ENCODE measurements at places on chromosomes 4 and X.

- no peak for DNase-seq
Measured at GRCh38 chrX:107733686-107734085, 41.9 kb downstream of the TSC22D3 start.

DNA sequence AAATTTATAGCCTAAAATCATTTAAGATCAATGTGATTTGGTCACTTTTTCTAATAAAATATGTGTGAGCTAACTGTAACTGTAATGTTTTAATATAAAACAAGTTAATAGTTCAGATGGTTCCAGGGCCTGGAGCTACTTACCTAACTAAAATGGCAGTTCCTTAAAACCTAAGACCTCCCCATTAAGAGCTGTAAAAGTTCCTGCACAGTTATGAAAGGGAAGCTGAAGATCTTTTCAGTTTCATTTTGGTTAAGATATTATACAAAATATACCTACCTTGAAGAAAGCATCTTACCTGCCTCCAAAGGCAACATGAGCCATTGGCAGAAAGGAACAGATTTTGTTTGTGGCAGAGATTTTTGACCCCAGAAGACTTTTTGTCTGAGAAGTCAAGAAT is 30.1 kb downstream of the HPF1 start:
- no peak for DNase-seq

- DNase-seq = no peak
Measured at GRCh38 chrX:101977106-101977505, 45.3 kb upstream of the ZMAT1 start.

GRCh38 chr4:168604496-168605373 is 107.9 kb downstream of the PALLD start:
- DNase-seq = peak; percentile 34

- DNase-seq = no peak
Measured at GRCh38 chr4:38189445-38189844, 229.2 kb downstream of the PTTG2 start.

DNA sequence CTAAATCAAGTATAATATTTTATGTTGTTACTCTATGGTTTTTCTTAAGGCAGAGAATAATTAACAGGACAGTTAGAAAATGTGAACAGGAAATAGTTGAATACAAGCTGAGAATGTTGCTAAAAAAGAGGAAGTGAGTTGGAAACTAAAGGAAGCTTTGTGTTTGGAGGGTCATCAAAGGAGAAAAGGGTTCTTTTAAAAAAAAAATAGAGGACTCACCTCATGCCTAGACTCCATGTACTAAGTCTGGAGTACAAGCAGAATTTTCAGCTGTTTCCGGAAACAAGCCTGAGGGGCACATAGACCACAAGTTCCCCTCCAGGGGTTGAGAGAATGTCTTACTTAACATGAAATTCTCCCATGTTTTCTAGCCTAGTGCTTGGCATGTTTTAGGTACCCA is 20.1 kb upstream of the MAP7D3 start:
- no peak for DNase-seq

DNA sequence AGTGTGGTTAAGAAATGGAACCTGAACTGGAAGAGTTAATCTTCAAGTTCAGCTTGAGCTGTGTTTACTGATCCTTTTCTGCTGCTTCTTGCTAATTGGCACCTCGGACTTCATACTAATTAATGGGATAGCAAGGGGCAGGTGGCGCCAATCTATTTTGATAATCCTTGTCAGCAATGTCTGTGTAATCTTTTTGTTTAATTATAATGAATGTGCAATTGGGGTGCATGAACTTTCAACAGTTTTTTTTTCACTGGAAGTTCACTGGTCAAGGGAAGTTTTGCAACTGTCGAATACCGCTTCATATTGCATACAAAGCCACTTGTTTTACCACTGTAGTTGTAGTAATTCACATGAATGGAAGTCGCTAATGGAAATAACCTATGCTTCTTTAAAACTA is 261.0 kb downstream of the BMPR1B start:
- no peak for DNase-seq

GRCh38 chr4:82799006-82799881 is 648 bp upstream of the SCD5 start:
- no peak for DNase-seq

DNA sequence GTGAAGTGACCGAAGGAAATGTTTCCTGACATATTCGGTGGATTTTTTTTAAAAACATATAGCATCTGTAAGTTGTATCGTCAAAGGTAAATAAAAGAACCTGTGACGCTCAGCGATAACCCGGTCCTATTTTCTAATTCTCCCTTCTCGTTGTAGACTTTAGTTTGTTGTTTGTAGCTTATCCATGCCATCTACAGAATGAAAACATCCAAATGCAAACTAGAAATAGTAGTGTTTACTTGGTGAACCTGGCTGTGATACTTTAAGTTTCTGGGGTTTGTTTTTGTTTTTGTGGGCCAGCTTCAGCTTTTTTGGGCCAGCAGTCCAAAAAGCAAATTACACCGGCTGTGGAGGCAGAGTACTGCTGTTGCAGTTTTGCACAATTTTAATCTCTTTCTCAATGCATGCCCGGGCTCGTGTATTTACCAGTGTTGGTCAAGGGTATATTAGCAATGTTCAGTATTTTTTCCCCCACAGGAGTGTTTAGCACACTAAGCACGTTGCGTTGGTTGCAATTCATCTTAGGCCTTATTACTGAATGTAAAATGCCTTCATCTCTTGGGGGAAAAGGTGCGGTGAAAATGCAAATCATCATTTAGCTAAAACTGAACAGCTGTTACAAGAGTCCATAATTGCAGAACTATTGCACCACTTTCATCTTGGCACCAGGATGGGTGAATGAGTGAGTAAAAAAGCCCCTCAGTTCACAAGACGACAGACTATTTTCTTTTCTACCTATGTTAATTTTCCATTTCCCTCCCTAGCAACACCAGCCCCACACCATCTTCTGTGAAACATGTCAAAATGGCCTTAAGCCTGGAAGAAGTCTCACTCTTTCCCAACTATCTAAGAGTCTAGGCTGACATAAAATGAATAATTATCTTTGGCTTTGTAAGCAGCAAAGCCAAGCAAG is 1.7 kb upstream of the CNOT6L start:
- DNase-seq = no peak

DNA sequence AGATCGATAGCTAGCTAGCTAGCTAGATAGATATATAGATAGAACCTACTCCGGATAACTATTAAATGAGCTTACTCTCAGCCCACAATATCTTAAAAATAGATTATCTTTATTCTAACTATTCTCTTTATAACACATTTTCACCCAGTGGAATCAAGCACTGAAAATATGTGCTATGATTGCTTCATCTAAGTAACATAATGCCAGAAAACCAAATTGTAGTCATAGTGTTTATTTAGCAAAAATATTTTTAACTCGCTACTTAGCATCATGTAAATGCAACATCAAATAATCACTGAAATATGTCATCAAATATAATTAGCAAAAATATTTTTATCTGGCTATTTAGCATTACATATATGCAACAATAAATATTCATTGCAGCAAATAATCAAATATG is 1.5 kb downstream of the TMEM156 start:
- DNase-seq = no peak

DNA sequence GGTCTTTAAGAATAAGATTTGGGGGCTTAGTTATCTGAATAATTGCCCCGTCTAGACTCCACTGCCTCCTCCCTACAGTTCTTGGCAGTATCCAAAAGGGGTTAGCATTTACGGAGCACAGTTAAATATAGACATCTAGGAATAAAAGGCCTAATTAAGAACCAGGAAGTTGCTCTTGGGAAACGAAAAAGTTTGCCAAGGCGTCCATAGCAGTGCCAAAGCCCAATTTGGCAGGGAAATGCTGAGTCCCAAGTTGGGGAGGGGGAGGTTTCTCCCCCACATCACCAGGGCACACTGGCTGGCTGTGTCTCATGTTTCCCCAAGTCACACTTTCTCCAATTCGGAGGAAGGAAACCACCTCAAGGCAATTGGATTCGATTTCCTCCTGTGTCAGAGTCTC is 338.7 kb downstream of the FBXW7 start:
- no peak for DNase-seq

- DNase-seq = no peak
Measured at GRCh38 chrX:150450519-150451177, 87.5 kb downstream of the MAMLD1 start.

DNA sequence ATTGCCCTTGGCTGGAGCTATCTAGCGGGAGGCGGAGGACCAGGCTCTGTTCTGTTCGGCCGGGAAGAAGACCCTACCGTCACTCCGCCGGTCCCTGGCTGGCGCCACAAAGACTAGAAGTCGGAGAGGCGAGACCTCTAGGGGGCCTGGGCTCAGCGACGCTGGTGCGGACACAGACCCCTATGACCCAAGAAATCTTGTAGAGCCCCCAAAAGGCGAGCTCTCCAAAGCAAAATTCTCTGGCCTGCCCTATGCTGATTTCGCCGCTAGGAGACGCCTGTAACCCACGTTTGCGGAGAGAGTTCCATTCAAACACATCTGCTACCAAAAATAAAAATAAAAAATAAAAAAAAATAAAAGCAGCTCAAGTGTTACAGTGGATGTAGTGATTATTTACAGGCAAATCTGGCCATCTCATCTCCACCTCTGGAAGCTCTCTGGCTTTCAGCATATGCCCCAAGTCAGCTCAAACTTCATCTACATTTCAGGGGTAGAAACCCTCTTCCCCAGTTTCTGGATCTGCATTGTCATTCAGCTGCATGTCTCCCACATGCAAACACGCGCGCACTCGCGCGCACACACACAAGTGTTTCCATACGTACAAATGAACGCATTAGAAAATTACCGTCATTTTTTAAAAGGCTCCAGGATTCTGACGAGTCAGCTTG is 2.4 kb upstream of the PCDH10 start:
- no peak for DNase-seq

DNA sequence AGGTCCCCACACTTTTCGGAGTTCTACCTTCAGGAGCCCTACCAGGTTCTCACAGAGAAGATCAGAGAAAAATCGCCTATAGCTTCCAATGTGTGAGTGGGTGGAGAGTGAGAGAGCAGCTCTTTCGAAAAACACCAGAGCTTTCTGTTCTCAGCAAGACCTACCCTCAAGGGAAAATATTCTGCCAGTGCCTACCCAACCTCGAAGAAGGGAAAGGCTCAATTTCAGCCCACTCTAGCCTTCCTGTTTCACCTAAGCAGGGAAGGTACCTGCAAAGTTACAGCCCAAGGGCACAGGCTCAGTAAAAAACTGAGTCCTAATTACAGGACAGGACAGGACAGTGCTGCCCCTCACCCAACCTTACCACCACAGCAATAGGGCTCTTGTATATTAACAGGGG is 104.0 kb upstream of the WDR17 start:
- DNase-seq = no peak

DNA sequence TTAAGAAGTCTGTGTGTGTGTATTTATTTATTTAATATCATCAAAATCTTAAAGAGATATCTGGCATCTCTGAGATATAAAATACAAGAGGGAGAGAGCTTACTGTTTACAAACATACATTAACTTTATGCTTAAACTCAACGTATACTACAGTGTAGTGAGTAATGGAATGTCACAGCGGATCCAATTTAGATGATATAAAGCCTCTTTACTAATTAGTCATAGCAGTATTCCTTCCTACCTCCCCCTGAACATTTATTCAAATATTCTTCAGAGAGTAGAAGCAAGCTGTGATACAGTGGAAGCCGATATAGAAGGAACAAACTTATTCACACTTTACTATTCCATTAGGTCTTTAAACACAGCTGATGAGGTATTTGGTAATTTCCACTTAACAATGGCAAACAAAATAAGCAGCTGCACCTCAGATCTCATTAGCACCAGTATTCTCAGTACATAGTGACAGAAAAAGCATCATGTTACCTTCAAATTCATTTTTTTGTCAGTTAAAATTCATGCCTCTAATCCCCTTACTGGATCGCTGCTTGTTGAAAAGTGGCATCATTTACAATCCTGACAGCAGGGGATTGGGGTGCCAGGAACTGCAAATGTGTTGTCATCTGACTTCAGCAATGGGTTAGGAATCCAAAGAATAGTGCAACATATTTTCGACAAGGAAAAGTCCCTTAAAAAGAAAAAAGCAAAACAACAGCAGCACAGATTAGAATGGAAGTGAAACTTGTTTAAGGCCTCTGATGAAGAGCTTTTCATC is 658.7 kb upstream of the EPHA5 start:
- no peak for DNase-seq

DNA sequence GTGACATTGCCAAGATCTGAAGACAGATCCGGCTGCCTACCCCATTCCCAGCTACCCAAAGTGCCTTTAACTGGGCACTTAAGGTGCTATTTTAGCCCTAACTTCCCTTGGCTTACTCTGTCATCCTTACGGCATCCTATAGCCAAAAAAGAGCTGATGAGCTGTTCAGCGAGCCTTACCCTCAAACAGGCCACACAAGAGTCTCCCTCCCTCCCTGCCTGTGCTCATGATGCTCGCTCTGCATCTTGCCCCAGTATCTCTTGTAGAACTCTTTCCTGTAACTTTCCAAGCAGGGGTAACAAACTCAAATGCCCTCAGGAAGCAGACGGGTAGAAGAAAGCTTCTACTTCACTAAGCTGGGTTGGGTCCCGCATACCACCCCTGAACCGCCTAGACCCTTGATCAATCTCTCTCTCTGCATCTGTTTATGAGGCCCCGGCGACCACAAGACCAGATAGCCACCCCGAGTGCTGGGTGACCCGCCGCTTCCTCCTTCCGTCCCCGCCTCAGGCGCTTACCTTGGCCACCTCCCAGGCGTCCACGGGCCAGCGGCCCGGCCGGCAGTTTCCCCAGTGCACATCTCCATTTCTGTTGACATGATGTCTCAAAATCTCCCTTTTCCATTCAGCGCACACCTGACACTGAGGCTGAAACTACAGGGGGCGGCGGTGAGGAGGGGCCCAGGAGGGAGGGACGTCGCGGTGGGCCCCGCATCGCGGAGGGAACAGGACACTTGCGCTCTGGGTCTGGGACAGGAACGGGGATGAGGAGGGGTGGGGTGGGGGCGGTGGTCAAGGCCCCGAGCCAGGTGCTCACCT is 663 bp downstream of the CXorf38 start:
- DNase-seq = peak; percentile 28

- DNase-seq = no peak
Measured at GRCh38 chr4:19735012-19735411, 516.7 kb upstream of the SLIT2 start.

DNA sequence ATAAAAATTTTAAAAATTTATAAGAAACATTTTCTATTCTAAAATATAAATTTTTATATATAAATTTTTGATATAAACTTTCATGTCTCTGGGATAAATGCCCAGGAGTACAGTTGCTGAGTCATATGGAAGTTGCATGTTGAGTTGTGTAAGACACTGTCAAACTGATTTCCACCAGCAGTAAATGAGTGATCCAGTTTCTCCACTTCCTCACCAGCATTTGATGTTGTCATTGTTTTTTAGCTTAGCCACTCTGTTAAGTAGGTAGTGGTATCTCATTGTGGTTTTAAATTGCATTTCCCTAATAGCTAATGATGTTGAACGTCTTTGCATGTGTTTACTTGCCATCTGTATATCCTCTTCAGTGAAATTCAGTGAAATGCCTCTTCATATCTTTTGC is 66.5 kb downstream of the MAMLD1 start:
- no peak for DNase-seq

DNA sequence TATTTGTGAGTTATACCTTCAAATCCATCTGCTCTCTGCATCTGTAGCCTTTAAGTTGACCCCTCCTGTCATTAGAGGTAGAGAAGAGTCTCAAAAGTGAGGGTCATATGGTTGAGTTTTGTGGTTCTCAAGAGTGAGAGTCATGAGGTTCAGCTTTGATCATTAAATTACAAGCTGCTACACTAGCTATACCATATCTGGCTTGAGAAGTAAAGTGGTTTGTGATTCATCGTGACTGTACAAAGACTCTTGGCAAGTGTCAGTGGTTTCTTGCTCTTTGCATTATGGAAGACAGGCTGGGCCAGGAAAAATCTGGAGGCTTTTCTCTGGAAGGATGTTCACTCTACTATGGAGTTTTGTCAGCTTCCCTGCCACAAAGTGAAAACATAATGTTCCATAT is 170.6 kb downstream of the ZC4H2 start:
- no peak for DNase-seq

GRCh38 chr4:104330125-104330905 is 164.4 kb downstream of the CXXC4 start:
- no peak for DNase-seq
